ENCODE measurements at places on chromosomes 5 and 9.

- DNase-seq: no peak
These were observed 74.0 kb downstream of the PCSK5 start for GRCh38 chr9:75964427-75964826.

DNA sequence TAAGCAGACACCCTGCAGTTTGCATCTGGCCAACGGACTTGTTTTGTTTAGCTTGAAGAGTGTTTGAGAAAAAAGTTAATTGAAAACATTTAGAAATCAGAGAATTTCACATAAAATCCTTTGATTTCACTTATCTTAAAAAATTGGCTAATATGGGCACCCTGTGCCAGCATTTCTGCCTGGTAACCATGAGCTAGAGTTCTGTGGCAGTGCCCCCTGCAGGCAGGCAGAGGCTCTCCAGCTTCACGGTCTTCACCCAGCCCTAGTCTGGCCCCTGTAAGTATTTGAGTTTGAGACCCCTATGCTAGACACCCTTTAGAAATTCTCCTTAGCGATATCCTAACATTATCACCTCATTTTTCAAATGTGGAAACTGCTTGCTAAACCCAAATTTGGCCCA lies 18.8 kb upstream of the FANCC start:
- DNase-seq: no peak

DNA sequence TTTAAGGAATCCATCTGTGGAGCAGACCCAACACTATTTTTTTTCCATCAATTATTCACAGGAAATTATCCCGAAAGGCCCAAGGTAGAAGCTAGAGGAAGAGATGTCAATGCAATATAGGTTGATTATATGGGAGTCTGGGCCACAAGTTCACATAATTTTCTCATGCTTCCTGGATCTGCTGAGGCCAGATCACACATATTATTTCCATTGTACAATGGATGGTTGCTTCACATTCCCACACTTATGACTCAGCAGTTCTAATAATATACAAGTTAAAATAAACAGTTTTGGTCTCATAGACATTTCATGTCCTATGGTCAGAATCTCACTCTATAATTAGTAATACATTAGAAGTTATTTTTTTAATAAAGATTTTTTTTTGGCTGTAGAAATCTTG lies 66.0 kb upstream of the PTPRD start:
- DNase-seq: peak; percentile 57

- no peak for DNase-seq
These were observed 4.6 kb upstream of the DND1 start for GRCh38 chr5:140677947-140678346.

GRCh38 chr9:27441741-27442070 lies 82.4 kb upstream of the IFNK start:
- DNase-seq: no peak

DNA sequence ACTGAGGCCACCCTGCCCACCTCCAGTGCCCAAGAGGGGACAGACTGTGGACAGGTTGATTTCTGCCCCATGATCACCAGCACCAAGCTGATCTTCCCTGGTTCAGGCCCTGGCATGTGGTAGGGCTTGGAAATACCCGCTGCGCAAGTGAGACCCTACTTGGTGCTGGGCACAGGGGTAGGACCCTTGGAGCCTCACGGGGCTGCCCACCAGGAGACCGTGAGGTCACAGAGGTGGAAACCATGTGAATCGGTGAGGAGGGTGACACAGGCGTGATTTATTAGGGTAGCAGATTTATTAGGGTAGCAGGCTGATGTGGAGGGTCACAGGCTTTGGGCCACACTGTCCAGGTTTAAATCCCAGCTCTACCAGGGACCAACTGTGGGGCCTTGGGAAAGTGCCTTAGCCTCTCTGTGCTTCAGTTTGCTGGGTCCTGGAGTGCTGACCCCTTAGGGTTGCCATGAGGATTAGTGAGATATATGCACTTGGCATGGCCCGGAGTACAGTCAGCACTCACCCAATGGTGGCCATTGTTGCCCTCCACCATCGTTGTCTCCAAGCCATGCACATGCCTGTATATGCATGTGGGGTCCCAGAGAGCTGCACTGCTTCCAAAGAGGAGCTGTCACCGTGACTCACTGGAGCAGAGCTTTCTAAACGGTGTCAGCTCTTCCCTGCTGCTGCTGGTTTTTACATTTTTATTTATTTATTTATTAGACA lies 20.9 kb upstream of the DUSP1 start:
- no peak for DNase-seq

DNA sequence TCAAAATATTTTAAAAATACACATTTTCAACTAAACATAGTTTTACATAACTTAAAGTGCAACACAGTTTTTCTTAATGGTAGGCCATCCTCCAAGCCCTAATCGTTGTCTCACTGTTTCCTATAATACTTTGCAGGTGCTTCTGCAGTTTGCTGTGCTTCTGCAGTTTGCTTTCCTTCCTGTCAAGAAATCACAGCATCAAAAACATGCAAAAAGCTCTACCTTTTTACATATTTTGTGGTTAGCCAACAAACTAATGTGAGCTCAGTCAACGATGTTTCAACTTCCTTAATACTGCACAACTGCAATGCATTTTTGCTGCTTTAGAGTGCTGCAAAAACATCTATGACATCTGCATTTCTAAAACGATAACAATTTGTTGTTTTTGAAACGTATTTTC lies 25.2 kb downstream of the EMB start:
- no peak for DNase-seq
